ENCODE measurements at places on chromosomes 5 and 9.

DNA sequence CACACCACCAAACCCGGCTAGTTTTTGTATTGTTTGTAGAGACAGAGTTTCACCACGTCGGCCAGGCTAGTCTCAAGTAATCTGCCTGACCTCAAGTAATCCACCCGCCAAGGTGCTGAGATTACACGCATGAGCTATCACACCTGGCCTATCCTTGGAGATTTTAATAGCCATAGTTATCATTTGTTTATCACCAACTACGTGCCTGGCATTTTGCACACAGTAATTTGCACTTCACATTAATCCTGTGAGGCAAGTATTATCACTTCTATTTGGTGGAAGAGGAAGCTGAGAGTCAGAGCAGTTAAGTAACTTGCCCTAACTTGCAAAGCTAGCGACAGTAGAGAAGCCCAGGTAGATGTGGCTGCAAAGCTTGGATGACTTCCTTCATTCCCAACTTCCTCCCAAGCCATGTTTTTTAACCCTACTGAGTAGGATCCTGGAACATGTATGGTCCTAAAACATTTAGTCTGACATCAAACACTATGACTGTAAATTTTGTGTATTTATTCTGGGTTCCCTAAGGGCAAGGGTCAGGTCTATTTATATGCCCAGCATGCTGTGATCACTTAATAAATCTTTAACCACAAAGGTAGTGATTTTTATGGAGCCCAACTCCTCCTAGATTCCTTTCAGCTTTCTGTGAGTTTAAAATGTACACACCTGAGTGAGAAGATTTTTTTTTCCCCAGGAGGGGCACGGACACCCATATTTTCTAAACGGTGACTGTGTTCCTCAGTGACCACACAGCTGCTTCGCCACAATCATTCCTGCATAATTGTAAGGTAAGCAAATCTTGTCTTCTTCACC, 100.2 kb upstream of the RAI14 start:
- no peak for DNase-seq

DNA sequence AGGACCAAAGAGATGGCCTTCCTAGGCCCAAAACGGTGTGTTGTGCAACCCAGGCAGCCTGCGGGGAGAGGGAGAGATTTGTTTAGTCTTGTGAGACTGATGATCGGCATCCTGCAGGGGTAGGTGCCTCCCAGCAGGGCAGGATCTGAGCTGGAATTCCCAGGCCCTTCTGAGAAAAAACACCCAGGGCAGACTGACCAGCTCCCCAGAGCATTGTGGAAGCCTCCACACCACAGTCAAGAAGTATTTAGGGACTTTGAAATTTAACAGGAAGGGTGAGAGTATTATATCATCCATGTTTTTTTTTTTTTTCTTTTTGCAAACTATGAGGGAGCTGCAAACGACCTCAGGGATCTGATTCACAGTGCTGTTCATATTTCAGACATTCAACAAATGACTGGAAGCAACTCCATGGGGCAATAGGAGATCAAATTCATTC, 104.5 kb upstream of the LHFPL2 start:
- no peak for DNase-seq

DNA sequence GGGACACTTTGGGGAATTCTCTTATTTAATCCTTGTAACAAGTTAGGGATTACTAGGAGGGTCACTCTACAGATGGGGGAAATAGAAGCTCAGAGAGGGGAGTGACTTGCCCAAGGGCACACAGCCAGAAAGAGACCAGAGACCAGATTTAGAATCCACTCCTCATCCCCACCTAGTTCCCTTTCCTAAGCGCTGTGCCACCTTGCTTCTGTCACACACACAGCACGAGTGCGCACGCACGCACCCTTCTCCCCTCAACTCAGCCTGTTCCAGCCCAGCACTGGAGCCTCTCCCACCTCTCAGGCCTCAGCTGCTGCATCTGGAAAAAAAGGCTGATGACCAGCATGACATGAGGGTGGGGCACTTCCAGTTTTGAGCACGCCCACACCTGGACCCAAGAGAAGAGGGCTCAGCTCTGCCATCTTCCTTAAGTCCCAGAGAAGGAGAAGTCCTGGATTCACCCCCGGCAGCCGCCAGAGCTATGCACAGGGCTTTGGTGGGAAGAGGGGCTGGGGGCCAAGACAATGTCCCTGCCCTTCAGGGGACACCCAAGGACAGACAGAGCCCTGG, 18.5 kb downstream of the NR5A1 start:
- DNase-seq, result no peak

DNA sequence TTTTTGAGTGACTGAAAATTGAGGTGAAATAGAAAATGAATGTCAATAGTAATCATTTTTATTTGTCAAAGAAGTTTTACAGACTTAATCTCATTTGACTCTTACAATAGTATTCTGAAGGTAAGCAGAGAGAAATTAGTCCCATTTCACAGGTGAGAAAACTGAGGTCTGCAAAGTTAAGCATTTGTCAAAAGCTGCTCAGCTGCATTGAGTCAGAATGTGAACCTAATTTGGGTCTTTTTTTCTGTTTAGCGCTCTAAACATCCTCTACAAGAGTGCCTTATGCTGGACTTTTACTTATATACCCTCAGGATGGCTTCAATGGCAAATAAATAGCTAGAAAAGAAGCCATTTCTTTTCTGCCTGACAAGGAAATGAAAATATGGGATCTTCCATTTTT, 135.7 kb downstream of the RASGRF2 start:
- DNase-seq, result no peak

DNA sequence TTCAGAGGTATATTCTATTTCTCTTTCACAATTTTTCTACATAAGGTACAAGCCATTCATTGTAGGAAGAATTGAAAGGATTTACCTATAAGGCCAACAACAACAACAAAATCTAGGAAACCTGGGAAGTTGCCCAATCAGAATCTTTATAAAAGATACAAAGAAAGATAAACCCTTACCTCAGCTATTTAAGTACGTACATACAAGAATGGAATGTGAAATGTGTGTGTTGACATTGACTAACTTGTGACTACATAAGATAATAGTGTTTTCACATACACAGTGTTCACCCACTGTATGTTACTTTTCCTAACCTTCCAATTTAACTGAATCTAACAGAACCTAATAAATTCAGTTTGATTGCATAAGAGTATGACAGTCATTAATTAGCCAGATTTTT, 154.1 kb downstream of the ADAMTS6 start:
- no peak for DNase-seq

DNA sequence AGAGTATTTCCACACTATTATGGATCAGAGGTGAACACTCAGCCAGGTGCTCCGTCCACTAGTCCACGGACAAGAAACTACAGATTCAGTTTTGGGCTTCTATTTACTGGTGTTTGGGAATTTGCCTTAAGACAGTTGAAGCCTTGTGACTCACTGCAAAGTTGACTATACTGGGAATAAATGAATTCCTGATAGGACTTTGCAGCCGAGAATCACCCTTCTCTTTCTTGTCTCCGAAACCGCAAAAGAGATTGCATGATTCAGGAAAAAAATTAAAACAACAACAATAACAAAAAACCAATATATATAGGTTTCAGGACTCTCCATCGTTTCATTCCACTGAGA, 716 bp downstream of the TMEM171 start:
- DNase-seq, result no peak

DNA sequence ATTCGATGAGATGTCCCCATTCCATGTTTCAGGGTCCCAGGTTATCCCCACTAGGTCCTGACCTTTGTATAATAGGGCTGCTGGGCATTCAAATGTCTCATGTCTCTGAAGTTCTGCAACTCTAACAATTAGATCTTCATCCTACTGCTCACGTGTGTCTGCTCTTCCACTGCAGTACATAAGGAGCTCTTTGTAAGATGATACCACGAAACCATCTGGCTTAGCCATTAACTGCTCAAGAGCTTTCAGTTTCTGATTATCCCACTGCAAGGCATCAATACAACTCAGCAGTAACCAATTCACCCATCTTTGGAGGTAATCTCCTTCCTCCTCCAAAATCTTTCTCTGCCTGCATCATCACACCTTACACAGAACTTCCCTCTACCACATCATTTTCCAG, 49.9 kb upstream of the PPP2CA start:
- no peak for DNase-seq

DNA sequence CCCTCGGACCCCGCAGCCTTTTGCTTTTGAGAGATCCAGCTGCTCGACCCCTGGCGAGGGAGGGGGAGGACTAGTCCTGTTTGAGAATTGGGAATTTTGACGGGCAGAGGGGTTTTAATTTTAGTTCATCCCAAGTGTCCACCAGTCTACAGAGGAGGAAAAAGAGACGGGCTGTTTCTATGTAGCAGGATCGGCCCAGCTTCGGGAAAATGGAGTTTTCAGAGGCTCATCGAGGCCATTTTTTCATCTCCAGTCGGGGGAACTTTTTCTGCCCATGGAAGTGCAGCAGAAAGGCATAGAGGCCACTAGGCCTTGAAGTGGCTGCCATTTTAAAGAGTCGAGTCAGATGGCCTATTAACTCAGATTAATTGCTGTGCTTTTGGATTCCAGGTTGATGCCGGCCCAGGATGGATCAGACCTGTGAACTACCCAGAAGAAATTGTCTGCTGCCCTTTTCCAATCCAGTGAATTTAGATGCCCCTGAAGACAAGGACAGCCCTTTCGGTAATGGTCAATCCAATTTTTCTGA, 1.2 kb downstream of the NSD1 start:
- no peak for DNase-seq

- no peak for DNase-seq
These were observed 437.9 kb downstream of the PIK3R1 start for GRCh38 chr5:68653471-68653870.

GRCh38 chr9:87201351-87201751, 254.0 kb upstream of the GAS1 start:
- DNase-seq, result no peak

- no peak for DNase-seq
These were observed 481.7 kb downstream of the CDH10 start for GRCh38 chr5:24163091-24163490.

- DNase-seq, result no peak
These were observed 72.4 kb upstream of the MEF2C start for GRCh38 chr5:88955403-88955802.

GRCh38 chr5:142134331-142135010, 25.9 kb downstream of the NDFIP1 start:
- DNase-seq, result no peak

GRCh38 chr9:18268381-18268780, 205.6 kb upstream of the ADAMTSL1 start:
- DNase-seq, result no peak

GRCh38 chr9:70551396-70551795, 136.9 kb upstream of the KLF9 start:
- DNase-seq, result no peak

GRCh38 chr9:83633676-83634075, 10.7 kb downstream of the IDNK start:
- DNase-seq, result no peak
